ENCODE measurements at places on chromosomes 5 and 9. TPM values are rescaled to one million over a fixed set of nuclear protein-coding genes. Genes with fewer than 3 reads are reported as not detected.

Gene PDE6A
- total RNA-seq, result 0.58 TPM

- no peak for DNase-seq
Measured at GRCh38 chr9:8560560-8561525, 761.3 kb upstream of the DMAC1 start.

- DNase-seq, result no peak
Measured at GRCh38 chr9:126491568-126491879, 122.2 kb upstream of the LMX1B start.

DNA sequence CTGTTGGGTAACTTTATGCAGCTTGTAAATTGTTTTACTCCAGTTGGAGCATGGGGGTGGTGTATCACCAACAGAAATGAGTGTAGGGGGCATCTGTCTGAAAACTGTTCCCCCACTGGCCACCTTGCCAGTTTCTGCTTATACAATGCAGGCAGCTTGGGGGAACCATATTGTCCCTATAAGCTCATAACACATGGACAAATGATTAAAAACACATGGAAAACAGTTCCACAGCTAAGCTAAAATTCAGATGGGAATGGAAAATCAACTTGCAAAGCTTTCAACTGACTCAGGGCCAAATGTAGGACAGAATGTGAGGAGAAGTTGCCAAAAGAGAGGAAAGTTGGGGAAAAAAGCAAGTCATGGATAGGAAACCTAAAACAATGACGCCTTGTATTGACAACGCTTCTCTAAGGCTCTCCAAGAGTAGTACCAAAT lies 7.9 kb upstream of the CER1 start:
- no peak for DNase-seq

DNA sequence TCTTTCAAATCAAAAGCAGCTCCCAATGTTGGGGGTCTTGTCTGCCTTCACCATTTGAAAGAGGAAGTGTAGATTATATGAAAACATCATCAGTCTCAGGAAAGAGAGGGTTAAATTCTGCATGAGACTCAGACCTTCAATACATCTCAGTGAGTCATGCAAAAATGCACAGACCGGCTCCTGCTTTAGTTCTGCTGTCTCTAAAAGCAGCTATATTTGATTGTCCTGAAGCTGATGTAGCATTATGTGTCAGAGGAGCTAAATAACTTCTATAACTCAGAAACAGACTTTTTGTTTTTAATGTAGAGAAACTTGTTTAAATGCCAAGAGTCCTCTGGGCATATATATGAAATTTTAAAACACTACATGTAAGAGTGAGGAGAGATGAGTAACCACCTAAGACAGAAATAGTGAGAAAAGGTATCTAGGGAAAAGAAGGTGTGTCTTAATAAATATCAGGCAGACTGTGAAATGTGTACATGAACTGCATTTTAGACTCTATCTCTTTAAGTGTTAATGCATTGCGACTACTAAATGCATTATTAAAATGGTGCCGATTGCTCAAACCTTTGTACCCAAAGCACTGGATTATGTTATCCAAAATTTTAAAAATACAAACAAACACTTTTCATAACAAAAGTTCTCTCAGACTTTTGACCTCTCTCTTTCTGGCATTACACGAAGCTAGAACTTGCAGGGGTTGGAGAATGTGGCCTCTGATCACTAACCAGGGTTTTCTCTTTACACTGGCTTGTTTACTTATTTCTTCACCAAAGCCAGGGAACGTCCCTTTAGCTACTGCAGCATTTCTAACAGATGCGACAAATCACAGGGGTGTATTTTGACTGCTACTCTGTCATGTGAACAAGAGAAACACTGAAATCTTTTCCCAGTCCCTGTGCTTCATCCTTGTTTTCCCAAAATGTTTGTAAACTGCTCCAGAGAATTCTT lies 302.3 kb downstream of the ARL15 start:
- DNase-seq, result peak; percentile 9

GRCh38 chr5:171291371-171291770 lies 17.7 kb upstream of the TLX3 start:
- DNase-seq, result no peak

Gene COL5A1
- total RNA-seq, result 56.0 TPM

Gene DAB2
- total RNA-seq, result 25.0 TPM

Gene PKD2L2
- total RNA-seq, result not detected

Gene CTXN3
- not detected for total RNA-seq

- DNase-seq, result peak; percentile 70
Measured at GRCh38 chr9:14096258-14096922, 217.6 kb downstream of the NFIB start.

GRCh38 chr5:1432296-1432695 lies 12.9 kb downstream of the SLC6A3 start:
- DNase-seq, result no peak
